Stimulated activated CD8-positive, alpha-beta memory T cell treated with anti-CD3 and anti-CD28 coated beads, Interleukin-2, amount 100 ng/mL, for 1 hour (primary cell): ENCODE measurements at places on chromosomes 7 and 10.

DNA sequence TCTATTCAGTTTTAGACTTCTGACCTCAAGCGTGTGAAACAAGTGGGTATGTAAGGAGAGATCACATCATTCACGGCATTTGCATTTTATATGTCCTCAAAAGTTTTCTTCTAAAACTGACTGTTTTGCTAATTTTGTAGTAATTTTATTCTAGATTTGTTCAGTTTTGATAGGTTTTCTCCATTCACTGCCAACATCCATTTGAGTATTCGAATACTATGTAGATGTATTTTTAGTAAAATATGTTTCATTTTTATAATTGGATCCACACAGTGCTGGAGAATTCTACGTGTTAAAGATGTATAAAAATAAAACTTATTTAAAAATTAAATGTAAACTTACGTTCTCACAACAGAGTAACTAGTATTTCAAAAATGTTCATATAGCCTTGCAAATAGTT, 503.0 kb downstream of the CNTNAP2 start:
- no peak for DNase-seq

- DNase-seq: no peak
Observed at GRCh38 chr7:57071-57470, 135.3 kb upstream of the FAM20C start.

- no peak for DNase-seq
Observed at GRCh38 chr7:49980465-49980864, 112.6 kb downstream of the ZPBP start.

GRCh38 chr10:10630782-10631181, 386.9 kb upstream of the CELF2 start:
- no peak for DNase-seq

- DNase-seq: no peak
Observed at GRCh38 chr10:57979956-57980355, 287.7 kb downstream of the IPMK start.

GRCh38 chr7:2037808-2038522, 194.8 kb downstream of the MAD1L1 start:
- no peak for DNase-seq

DNA sequence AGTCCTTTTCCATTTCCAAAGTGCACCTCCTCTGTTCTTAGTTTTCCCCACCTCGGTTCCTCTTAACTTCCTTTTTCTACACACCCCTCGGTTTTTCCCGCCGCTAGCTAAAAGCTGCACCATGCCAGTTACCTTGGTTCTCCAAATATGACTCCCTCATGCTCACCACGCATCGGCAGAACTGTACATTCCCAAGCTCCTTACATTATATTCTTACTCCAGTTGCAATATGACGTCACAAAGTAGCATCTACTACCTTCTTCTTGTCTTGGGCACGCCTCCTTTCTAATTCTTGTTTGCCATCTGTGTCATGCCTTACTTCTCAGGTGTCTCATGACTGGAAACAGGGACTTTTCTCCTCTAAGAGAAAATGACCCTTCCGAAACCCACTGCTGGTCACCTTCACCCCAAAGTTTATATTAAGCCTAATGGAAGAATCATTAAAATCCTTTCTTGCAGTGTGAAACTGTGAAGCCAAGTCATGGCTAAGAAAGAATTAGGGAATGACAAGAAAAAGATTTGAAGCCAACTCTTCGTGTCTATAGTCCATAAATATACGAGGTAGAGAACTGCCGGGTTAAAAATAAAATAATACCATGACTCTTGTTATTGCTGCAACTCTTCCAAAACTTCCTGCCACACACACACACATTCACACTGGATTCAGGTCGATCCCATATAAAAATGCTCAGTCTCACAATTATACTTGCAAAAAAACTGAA, 1.7 kb downstream of the ESYT2 start:
- DNase-seq: no peak

GRCh38 chr10:7090529-7090928, 320.3 kb downstream of the SFMBT2 start:
- DNase-seq: no peak

DNA sequence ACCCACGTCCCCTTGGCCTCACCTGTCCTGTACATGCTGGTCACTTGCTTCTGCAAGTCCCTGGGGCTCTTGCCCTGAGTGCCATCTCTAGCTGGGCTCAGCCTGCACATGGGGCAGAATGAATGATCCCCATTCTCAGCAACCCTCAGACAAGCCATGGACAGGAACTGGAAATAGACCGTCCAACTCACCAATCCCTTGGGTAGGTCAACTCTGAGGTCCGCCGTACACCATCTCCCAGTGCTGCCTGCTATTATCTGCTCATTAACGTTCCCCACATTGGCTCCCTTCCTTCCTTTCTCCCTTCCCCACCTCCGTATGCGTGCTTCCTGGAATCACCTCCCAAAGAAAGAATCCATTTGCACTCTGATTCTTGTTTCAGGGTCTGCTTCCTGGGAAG, 335.0 kb downstream of the SFMBT2 start:
- no peak for DNase-seq

DNA sequence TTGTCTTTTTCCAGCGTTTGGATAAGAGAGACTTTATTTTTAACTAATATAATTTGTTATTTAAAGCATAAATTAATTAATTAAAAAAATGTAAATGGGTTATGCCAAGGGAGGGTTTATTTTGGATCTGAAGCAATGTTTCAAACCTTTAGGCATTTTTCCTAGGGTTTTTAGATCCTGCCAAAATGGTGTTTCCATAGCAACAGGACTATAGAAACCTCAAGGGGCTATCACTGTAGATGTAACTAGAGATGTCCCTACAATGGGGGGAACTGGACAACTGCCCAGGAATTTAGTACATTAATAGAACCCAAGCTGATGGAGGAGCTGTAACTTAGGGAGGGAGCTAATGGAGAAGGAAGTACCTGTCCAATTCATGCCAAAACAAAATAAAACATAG, 57.3 kb downstream of the SLC39A12 start:
- no peak for DNase-seq

DNA sequence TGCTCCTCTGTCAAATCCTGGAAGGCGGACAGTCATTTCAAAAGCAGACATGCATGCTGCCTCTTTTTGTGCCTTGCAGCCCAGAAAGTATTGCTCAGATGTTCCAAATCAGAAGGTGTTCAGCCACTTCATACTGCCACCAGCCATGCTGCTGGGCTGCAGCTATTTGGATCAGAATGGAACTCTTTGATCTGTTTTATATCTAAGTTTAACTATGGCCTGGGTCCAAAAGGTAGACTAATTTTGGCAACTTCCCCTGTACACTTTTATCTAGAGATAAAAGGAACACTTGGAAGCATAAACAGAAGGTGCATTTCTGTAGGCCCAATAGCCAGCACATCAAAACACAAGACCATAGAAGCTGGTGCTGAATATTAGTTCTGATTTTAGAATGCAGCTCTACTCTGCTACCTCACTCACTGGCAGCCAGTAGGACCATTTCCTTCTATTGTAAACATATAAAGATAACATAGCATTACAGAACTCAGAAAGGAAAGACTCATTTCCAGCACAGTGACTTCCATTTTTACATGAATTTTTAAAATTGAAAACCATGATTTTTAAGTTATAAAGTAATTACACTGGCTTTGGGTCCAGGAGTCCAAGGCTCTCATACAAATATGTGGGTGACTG, 143.1 kb upstream of the CAV2 start:
- DNase-seq: no peak
